ENCODE measurements at places on chromosomes 3 and 15.

- no peak for DNase-seq
These were observed 11.0 kb upstream of the PP2D1 start for GRCh38 chr3:20022954-20023622.

DNA sequence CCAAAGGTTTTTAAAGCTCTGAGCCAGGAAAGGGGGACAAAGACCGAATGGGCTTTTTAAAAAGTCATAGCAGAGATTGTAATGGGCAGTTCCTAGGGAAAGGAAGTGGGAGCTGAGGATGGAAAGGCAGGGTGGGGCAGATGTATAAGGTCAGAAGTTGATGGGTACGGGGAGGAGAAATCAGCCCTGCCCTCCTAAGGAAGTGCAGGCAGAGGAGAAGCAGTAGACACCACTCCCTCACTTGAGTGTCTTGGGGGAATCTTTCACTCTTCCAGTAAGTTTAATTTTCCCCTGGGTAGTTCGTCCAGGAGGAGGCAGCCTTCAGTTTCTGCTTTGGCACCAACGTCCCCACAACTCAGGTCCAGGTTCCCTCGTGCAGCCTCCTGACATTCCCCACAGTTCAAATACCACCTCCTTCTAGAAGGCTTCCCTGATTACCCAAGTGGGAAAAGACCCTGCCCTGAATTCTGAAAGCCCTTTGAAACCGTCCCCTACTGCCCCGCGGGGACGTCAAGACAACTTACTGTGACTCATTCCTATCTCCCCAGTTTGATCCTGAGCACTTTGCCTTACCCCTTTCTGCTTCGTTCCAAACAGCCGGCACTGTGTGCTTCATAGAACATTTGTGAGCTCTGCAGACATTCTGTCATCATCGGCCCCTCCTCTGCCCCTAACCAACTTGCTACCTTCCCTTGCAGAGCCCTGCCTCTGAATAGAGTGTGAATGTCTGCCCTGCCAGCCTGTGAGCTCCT is 14.3 kb upstream of the SRP14 start:
- DNase-seq: no peak

GRCh38 chr3:140285380-140285779 is 350.4 kb downstream of the CLSTN2 start:
- no peak for DNase-seq

GRCh38 chr3:117411971-117412370 is 702.4 kb downstream of the TUSC7 start:
- no peak for DNase-seq

GRCh38 chr3:42690766-42691680 is 5.7 kb downstream of the KLHL40 start:
- no peak for DNase-seq

DNA sequence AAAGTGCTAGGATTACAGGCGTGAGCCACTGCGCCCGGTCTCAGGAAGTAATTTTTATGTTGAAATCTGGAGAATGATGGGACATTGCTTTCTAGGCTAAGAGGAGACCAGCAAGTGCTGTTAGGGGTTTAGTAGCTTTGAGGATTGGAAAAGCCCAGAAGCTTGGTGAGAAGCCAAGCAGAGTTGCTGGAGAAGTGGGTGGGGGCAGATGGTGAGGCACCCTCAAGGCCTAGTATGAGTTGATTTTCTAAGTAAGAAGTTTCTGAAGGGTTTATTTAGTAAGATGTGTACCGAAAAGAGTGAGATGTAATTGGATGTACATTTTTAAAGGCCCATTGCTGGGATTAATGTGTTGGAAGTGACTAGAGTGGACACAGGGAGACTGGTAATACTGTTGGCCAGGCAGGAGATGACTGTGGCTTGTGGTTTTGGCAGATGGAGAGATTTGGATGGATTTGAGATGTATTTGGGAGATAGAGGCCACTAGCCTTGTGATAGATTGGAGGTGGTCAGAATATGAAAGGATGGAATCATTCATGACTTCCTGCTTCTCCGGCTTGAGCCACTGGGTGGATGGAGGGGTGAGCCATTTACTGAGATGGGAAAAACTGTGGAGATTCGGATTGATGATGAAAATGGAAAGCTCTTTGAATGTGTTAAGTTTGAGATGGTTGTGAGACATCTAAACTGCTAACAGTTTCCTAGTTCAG is 2.3 kb downstream of the LRRC28 start:
- DNase-seq: no peak
